Stimulated activated memory B cell treated with anti-CD40 and anti-IgM and Interleukin-4, amounts not matched to agents 10 μg/mL and 1 μg/mL and 100 μg/mL, for 72 hours (primary cell): ENCODE measurements at places on chromosomes 1 and 21.
A peak's percentile ranks its signal among the peaks of the same experiment; 100 is the strongest.

- ATAC-seq = peak; percentile 35
Measured at GRCh38 chr21:45464309-45464708, 59.3 kb downstream of the COL18A1 start.

DNA sequence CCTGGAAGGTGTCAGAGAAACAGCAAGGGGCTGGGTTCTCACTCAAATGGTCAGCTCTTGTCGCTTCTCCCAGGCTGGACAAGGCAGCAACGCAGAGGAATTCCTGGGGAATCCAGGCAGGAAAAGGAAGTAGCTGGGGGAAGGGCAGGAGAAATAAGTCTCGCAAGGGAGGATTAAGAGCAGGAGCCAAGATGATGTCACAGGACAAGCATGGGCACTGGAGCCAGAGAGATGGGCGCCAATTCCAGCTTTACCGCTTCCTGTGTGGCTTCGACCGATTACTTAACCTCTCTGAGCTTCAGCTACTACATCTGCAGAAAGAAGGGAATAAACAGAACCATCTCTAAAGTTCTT lies 70.5 kb downstream of the SSBP3 start:
- ATAC-seq = no peak

DNA sequence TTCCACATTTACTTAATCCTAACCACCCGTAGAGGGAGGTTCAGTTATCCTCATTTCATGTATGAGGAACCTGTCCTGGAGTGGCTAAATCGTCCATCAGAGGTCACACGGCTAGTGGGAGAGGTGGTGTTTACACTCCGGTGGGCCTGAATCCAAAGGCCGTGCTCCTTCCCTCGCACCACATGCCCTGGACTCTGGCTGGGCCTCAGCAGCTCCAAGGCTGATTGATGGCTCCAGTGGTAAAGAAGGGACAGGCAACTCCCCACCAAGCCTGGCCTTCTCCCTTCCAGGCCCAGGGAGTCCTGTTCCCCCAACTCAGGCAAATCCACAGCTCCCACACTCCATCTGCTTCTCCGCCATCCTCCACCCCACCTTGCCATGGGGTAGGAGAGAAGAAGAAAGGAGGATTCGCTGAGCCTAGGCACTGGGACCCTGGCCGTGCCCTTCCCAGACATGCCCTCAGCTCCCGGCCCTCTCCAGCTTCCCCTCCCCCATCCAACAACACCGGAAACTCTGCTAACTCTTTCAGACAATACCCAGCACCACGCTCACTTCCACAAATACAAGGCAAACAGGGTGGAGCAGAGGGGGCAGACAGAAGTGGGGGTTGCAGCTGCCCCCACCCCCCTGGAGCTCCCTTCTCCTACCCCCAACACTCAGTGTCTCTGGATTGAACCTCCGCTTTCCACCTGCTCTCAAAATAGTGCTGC lies 10.9 kb downstream of the ARHGEF2 start:
- ATAC-seq = no peak

GRCh38 chr1:174160109-174160473 lies 771 bp downstream of the RABGAP1L start:
- no peak for ATAC-seq

- peak; percentile 20 for ATAC-seq
Measured at GRCh38 chr21:32112195-32112594, 166.7 kb downstream of the MIS18A start.

GRCh38 chr1:54465351-54465811 lies 59.2 kb upstream of the SSBP3 start:
- ATAC-seq = no peak

GRCh38 chr21:42124081-42124480 lies 53.0 kb downstream of the UMODL1 start:
- no peak for ATAC-seq
